ENCODE measurements at places on chromosomes 2 and 18. TPM values are rescaled to one million over a fixed set of nuclear protein-coding genes. Genes with fewer than 3 reads are reported as not detected.

Gene MYCN
- total RNA-seq = 0.68 TPM

Gene NEB
- total RNA-seq = 0.83 TPM

Gene CEP68
- 12.6 TPM for total RNA-seq

Gene SPATA3
- not detected for total RNA-seq

Gene RAD51AP2
- not detected for total RNA-seq

Gene CAPN14
- 0.15 TPM for total RNA-seq

Gene CRIM1
- total RNA-seq = 105 TPM

- DNase-seq = peak; percentile 9
Measured at GRCh38 chr2:120461092-120461491, 115.2 kb downstream of the INHBB start.

- no peak for DNase-seq
Measured at GRCh38 chr2:29627279-29627711, 294.1 kb downstream of the ALK start.

DNA sequence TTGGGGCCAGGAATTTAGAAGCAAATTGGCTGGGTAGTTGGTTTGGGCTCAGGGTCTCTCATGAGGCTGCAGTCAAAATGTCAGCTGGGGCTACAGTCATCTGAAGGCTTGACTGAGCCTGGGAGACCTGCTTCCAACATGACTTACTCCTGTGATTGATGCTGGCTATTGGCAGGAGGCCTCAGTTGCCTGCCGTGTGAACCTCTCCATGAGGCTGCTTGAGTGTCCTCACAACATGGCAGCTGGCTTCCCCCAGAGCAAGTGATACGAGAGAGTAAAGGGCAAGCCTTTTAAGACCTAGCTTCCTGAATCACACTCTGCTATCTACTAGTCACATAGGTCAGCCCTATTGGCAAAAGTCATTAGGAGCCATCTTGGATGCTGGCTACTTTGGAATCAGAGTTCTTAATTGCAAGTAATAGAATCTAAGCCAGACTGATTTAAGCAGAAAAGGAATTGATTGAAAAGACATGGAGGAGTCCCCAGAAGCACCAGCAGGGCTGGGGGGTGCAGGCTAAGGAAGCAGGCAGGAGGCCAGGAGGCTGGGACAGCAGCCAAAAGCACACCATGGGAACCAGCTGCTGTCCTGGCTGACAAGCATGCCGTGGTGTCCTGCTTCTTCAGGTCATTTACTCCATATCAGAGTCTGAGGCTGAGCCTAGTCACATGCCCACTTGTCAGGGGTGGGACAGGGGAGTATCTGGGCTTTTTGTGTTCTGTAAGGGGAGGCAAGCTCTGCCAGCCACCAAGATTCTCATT lies 7.8 kb upstream of the GIGYF2 start:
- DNase-seq = no peak

DNA sequence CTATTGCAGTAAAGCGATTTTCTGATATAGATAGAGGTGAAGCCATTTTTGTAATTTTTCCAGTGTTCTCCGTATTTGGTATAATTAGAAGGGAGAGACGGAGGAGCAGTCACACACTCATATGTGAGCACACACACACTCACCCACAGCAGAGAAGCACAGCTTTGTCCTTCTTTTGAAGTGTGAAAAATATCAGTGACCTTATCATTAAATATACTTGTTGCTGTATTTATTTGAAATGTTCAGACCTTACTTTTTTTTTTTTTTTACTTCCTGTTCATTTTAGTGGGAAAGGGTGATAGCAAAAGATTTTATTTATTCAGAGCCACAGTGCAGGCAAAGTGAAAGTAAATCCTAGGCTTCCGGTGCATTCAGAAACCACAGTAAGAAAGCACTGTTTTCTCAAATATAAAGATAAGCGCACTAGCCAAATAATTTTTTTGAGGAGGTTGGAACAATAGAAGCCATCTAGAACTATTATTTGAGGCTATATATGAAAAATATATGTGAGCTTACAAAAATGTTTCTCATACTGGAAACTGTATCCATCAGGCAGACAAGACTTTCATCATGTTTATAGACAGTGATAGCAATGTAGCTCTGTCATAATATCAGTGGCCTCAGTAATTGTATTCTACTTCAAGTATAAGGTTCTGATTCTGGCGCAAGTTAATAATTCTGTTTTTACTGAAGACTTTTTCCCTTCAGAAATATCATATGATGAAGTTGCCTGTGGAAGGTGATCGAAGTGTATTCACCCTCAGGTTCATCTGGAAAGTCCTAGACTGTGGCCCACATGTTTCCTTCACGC lies 37.2 kb downstream of the TSHZ1 start:
- no peak for DNase-seq

DNA sequence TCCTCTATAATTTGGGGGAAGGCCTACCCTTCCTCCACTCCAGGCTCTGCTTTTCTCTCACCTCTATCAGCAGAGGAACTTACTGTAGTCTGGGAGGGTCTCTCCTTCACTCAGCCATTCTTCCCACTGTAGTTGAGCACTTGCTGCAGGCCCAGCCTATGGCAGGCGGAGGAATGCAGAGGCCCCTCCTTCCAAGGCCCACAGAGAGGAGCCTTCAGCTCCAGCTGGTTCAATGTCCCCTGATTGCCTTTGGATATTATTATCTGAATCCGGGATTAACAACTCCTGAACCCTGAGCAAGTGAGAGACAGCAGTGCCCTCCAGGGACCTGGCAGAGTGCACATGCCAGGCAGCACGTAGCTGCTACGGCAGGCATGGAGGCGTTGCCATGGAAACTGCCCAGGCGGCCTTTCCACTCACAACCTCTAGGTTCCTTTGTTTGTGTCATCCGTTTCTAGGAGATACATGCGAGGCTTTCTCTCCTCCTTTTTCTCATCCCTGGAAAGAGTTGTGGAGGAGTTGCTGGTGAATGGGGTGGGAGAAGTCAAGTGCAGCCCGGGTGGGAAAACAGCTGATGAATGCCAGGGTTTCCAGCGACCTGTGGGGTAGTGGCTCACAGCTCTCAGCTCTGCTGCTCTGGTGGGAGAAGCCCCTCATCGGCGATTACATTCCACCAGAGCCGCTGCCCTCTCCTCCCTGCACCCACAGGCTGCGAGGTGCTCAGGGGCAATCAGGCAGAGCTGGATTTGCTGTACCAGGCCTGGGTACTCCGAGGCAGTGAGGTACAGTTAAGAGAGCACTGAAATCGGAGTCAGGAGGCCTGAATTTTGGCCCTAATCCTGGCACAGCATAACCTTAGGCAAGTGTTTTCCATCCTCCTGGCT lies 55.3 kb upstream of the HK2 start:
- no peak for DNase-seq

GRCh38 chr2:65416321-65416720 lies 16.1 kb downstream of the SPRED2 start:
- no peak for DNase-seq

- DNase-seq = no peak
Measured at GRCh38 chr2:220887876-220888275, 684.2 kb downstream of the EPHA4 start.

DNA sequence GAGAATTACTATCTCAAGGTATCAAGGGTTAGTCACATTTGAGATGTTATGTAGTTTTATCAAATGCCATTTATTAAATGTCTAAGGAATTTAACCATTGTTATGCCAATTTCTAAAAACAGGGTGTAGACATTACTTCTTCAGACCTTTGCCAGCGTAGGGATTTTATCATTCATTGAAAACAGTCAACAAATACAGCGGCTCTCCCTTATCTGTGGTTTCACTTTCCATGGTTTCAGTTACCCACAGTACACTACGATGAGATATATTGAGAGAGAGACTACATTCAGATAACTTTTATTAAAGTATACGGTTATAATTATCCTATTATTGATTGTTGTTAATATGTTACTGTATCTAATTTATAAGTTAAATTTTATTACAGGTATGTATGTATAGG lies 234.7 kb downstream of the TMX3 start:
- no peak for DNase-seq

DNA sequence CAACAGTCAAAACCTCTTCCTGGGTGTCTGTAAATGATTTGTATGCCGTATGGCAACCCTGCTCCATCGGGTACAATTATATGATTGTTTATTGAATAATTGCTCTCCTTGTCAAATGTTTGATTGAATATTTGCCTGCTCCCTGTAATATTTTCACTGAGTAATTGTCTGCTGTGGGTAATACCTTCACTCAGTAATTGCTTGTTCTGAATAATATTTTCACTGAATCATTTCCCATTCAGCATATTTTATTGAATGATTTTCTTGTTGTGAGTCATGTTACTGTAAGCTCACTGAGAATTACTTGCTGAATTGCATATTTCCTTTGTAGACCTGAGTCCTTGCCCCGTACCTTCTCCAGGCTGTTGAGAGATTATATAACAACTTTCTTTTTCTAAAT lies 535.2 kb downstream of the METTL4 start:
- no peak for DNase-seq

DNA sequence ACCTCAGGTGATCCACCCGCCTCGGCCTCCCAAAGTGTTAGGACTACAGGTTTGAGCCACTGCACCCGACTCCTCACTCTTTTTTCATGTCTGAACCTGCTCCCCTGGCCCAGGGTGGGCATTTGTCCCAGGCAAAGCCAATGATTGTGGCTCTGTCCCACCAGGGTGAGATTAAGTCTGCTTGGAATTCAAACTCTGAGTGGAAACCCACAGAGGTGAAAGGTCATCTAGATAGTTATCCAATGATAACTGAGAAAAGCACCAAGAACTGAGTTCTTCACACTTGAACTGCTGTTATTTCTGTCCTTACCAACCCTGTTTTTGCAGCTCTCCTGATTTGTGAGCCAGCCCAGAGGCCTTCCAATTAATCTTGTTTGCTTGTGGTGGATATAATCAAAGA lies 62.4 kb upstream of the ACVR1 start:
- DNase-seq = no peak

GRCh38 chr2:237056287-237056875 lies 29.3 kb upstream of the COPS8 start:
- no peak for DNase-seq

DNA sequence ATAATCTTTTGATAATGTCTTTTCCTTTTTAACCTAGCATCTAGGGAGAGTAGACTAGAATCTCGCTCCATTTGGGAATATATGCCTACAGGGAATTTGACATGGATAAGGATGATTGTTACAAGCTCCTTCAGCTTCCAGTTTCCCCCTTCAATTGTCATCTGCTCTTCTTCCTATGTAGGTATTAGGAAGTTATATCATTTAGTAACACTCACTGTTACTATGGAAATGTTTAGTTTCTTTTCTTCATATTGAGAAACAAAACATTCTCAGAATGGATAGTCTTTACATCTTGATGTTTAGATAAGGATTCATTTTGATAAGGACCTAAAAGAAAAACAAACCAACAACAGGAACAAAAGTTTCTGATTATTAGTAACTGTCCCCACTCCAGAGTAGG lies 127.6 kb downstream of the PHLPP1 start:
- DNase-seq = no peak

DNA sequence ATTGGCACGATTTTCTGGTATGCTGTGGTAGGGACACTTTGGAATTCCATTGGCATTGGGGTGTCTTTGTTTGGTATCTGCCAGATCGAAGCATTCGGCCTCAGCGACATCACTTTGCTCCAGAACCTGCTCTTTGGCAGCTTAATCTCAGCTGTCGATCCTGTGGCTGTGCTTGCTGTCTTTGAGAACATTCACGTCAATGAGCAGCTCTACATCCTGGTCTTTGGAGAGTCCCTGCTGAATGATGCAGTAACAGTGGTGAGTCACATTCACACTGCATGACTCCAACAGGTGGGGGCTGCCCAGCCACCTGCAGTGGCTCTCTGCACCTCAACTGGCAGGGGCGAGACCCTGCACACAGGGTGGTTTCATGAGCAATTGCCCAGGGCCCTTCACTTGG lies 38.4 kb downstream of the SLC9A2 start:
- DNase-seq = no peak

DNA sequence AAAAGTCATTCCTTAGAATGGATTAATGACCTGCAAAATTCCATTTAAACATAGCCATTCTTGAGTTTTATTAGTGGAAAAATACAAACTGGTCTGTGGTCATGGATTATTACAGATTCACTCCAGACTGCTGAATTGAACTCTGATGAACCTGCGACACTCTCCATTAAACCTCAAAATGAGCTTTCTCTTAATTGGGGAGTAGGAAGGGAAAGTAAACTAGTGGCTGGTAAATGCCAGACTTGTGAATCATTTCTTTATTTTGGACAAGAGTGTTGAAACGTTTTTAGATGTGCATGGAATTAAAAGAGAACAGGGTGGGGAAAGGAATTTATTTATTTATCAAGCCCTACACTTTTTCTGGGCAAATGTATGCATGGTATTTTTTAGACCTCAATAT lies 321.2 kb upstream of the FANCL start:
- no peak for DNase-seq

GRCh38 chr2:138516030-138516704 lies 14.6 kb downstream of the SPOPL start:
- DNase-seq = no peak

- no peak for DNase-seq
Measured at GRCh38 chr2:86392873-86393518, 48.2 kb upstream of the KDM3A start.

- no peak for DNase-seq
Measured at GRCh38 chr2:106959975-106960682, 74.2 kb upstream of the ST6GAL2 start.

DNA sequence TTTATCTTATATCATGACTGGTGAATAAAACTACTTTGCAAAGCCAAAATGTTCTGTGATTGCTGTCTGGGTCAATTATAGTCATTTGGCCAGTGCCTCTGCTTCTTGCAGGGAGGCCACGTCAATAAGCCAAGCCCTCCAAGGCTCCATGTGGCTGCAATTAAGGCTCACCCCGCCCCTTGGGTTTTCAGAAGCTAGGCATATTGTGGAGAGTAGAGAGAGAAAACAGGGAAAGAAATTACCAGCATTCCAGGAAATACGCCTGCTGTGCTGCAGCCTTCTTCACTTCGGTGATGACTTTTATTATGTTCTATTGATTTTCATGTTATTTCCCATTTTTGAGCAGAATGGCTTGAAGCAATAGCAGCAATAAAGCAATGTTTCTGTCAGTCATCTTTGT lies 319.7 kb downstream of the SOX11 start:
- DNase-seq = no peak

GRCh38 chr2:33064349-33064801 lies 117.6 kb downstream of the LTBP1 start:
- DNase-seq = no peak

Data from lower lobe of right lung (tissue), 2 donors.